Neural crest cell (in vitro differentiated cells): ENCODE measurements at places on chromosomes 12 and 14. TPM values are rescaled to one million over a fixed set of nuclear protein-coding genes. Genes with fewer than 3 reads are reported as not detected.

GRCh38 chr14:91418387-91419043 lies 895 bp upstream of the CCDC88C start:
- H3K4me1 ChIP-seq: peaks cover 37% of the 10 kb centered on the region
- peak; percentile 73 for DNase-seq
- peaks cover 2% of the 10 kb centered on the region for H3K36me3 ChIP-seq
- no peak overlapping the region for H3K27ac ChIP-seq

DNA sequence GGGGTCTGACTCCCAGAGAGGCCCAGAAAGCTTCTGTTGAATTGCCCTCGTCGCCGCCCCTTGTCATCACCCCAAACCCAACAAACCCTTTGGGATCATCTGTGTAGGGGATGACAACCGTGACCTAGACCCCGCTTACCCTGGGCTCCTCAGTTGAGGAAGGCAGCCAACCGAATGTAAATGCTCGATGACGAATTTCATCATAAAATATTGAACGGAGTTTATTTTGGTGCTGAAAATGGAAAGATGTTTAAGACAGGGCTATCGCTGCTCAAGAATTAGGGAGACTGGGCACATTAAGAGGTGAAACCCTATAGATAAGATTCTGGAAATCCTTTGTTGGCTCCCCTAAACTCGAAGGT lies 512 bp downstream of the ACTR10 start:
- H3K27ac ChIP-seq: peak overlapping the region; percentile 96
- no peak for DNase-seq

GRCh38 chr14:97709552-97709951 lies 912.4 kb downstream of the VRK1 start:
- no peak overlapping the region for H3K27ac ChIP-seq
- H3K27me3 ChIP-seq: peaks cover 4% of the 10 kb centered on the region
- H3K4me3 ChIP-seq: no peak overlapping the region

DNA sequence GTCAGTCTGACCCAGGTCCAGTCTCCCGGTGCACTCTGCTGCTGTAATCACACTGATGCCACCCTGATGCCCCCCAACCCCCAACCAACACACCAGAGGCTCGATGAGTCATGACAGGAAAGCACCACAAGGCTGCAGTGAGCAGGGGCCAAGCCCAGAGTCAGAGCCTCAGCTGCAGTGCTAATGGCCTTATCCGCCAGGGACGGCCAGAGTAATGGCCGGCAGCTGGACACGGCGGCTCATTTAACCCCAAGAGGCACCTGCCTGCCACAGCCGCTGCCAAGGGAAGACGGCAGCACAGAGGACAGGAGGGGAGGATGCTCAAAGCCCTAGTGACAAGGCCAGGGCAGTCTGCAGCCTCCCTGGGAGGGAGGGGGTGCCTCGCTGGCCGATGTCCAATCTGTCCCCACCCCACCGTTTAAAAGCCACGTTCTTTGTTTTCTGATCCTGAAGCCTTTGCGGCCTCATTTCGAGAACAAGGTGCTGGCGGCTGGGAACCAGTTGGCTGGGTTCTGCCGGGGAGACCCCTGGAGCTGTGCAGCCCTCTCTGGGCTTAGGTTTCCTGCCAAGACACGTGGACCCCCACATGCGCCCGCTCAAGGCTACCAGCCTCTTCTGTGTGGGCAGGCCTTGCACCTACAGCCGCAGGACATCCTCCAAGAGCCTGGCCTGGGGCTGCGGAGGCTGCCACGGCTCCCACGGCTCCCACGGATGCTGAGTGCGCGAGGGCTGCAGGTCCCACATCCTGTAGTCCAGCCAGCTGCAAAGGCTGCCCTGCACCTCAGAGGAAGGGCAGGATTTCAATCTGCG lies 13.1 kb downstream of the CCDC85C start:
- H3K4me3 ChIP-seq: no peak overlapping the region
- peaks cover 3% of the 10 kb centered on the region for H3K27me3 ChIP-seq
- H3K4me1 ChIP-seq: peaks cover 49% of the 10 kb centered on the region
- H3K36me3 ChIP-seq: no peaks in the 10 kb centered on the region
- no peak overlapping the region for H3K27ac ChIP-seq
- no peak for DNase-seq

GRCh38 chr12:54197010-54197409 lies 8.2 kb upstream of the SMUG1 start:
- peaks cover 100% of the 10 kb centered on the region for H3K27me3 ChIP-seq
- no peak overlapping the region for H3K27ac ChIP-seq

DNA sequence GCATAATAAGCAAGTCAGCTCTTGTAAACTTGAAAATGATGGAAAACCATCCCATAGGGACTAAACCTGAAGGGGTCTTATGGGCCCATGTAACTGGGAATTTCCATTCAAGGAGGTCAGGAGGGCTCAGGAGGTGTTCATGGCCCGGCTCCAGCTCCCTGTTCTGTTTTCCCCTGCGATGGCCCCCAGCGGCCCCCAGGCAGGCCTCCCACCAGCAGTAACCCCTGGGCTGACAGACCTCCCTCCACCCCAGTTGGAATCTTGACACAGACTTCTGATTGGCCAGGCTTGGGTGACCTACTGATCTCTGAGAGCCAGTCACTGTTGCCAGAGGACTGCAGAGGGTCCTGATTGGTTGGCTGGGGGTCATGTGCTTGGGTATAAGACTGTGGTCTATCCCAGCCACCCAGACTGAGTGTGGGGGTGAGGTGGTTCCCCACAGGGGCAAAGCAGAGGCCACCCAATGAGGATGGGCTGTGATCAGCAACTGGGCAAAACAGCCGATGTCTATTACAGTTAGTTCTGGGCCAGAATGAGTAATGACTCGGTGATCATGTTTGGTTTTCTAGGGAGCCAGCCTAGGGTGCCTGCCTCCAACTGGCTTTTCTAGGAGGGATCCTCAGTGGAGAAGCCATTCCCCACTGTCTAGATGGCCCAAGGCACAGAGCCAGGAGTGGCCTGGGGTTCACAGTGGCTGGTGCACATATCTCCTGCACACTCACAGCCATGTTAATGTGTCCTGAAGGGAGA lies 27.0 kb downstream of the RHOF start:
- H3K36me3 ChIP-seq: peaks cover 3% of the 10 kb centered on the region
- no peak overlapping the region for H3K4me3 ChIP-seq
- H3K4me1 ChIP-seq: peaks cover 14% of the 10 kb centered on the region

GRCh38 chr14:94225460-94226378 lies 51.6 kb downstream of the PPP4R4 start:
- no peak for DNase-seq
- no peak overlapping the region for H3K27ac ChIP-seq
- peaks cover 2% of the 10 kb centered on the region for H3K36me3 ChIP-seq
- no peaks in the 10 kb centered on the region for H3K4me1 ChIP-seq
- H3K27me3 ChIP-seq: no peaks in the 10 kb centered on the region
- no peak overlapping the region for H3K4me3 ChIP-seq

DNA sequence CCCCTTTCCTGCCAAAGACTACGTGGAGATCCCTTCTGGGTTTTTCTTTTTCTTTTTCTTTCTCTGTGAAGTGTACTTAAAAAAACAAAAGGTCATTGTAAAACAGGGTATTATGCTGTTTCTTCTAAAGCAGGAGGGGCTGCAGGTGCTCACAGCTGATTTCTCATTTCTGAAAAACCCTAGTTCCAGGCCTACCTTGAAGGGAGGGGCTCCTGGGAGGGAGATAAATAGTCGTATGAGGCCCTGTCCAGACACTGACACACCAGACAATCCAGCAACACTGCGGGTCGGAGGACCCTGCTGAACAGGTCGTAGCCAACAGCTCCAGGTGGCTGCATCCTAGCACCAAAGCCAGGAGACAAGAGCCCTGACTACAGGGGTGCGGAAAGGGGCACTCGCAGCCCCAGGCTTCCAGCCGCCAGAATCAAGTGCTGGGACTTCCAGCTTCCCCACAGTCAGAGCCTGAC lies 41.1 kb downstream of the PSMA6 start:
- no peak for DNase-seq
- H3K27me3 ChIP-seq: no peaks in the 10 kb centered on the region
- H3K4me3 ChIP-seq: no peak overlapping the region
- H3K4me1 ChIP-seq: peaks cover 37% of the 10 kb centered on the region
- no peaks in the 10 kb centered on the region for H3K36me3 ChIP-seq

DNA sequence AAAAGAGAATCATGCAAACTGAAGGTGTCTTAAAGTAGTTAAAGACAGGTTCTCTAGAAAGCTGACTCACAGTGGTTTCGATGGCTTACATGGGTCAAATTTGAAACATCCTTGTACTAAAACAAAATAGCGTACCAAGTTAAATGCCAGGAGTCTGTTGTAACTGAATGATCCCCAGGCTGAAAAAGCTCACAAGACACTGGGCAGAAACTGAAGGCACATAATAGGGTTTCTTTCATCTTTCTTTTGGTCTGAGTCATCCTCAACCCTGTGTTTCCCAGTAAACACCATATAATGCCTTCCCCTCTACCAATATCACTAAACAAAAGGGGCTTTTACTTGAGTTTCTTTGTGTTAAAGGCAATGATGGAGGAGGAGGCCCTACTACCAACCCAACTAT lies 12.8 kb downstream of the ZFYVE1 start:
- H3K27me3 ChIP-seq: no peaks in the 10 kb centered on the region
- H3K36me3 ChIP-seq: peaks cover 11% of the 10 kb centered on the region
- H3K27ac ChIP-seq: peak overlapping the region; percentile 85
- no peak for DNase-seq

DNA sequence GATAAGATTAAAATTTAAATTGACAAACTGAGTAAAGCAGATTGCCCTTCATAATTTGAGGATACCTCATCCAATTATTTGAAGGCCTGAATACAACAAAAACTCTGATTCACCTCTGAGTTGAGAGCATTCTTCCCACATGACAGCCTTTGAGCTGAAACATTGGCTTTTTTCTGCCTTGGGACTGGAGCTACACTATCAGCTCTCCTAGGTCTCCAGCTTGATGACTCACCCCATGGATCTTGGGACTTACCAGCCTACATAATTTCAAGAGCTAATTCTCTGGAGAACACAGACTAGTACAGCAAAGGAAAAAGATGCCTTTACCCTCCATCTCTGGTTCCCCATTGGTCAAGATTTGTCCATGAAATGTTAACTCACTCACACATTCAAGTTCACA lies 555.1 kb downstream of the FOXG1 start:
- H3K4me3 ChIP-seq: no peak overlapping the region
- no peak for DNase-seq
- peaks cover 2% of the 10 kb centered on the region for H3K36me3 ChIP-seq
- no peaks in the 10 kb centered on the region for H3K27me3 ChIP-seq

- H3K27me3 ChIP-seq: peaks cover 95% of the 10 kb centered on the region
- H3K27ac ChIP-seq: no peak overlapping the region
- H3K36me3 ChIP-seq: peaks cover 3% of the 10 kb centered on the region
- H3K4me1 ChIP-seq: peaks cover 5% of the 10 kb centered on the region
- peak overlapping the region; percentile 33 for H3K4me3 ChIP-seq
These were observed 18.7 kb downstream of the FOXG1 start for GRCh38 chr14:28785096-28785952.

DNA sequence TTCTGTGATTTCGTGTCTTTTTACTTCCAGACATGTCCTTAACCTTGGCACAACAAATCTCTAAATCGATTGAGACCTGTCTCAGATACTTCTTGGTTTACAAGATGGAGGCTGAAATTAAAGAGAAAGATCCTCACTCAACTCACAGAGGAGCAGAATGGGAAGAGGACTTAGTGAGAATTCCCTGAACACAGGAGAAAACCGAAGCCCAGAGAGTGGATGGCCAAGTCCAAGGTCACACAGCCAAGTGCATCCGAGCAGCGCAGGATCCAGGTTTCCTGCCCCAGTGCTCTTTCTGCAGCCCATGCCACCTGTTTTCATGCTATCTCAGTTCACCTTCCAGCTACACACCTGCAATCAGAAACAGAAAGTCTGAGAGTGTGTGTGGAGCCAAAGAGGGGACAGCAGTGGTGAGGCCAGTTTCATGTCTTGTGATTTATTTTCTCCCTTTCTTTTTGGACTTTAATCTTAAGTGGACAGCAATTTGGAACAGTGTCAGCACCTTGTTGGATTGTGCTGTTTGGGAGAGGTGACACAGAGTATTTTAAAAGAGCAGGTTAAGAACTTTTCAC lies 22.9 kb upstream of the TCL1B start:
- DNase-seq: no peak
- H3K27ac ChIP-seq: no peak overlapping the region
- H3K4me3 ChIP-seq: no peak overlapping the region
- H3K27me3 ChIP-seq: peaks cover 2% of the 10 kb centered on the region
- peaks cover 35% of the 10 kb centered on the region for H3K4me1 ChIP-seq

DNA sequence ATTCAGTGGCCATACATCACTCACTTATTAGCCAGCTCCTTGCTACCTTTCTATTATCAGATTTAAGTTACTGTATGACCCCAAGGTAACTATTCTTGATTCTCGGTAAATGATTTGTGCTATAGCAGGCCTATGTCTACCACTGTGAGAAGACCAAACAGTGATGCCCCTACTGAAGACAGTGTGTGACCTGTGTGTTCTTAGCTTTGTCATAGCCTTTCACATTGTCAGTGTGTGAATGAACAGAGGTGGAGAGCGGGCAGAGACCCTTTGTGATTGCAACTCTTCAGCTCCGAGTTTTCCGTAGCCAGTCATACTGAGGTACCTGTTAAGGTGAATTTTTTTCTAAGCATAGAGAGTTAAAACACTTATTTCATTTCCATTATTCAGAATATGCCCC lies 294.0 kb downstream of the LRFN5 start:
- H3K4me1 ChIP-seq: no peaks in the 10 kb centered on the region
- no peak overlapping the region for H3K27ac ChIP-seq
- H3K27me3 ChIP-seq: no peaks in the 10 kb centered on the region
- no peaks in the 10 kb centered on the region for H3K36me3 ChIP-seq

DNA sequence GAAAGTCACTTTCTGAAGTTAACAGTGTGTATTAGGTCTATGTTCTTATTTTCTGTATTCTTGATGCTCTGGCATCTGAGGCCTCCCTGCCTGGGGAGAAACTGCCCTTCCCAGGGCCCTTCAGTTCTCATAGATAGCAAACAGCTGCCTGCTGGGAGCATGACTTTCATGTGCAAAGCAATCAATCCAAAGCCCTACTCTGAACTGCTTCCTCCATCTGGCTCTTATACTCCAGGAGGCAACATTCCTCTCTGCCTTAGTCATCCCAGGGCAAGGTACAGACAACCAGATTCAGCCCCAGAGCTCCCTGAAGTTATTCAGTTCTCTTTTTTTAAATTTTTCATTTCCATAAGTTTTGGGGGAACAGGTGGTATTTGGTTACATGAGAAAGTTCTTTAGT lies 41.7 kb upstream of the RIN3 start:
- peaks cover 14% of the 10 kb centered on the region for H3K27me3 ChIP-seq
- H3K4me3 ChIP-seq: no peak overlapping the region
- DNase-seq: no peak
- no peaks in the 10 kb centered on the region for H3K4me1 ChIP-seq
- no peak overlapping the region for H3K27ac ChIP-seq

- no peaks in the 10 kb centered on the region for H3K36me3 ChIP-seq
- peaks cover 40% of the 10 kb centered on the region for H3K4me1 ChIP-seq
- H3K4me3 ChIP-seq: no peak overlapping the region
- DNase-seq: no peak
- H3K27me3 ChIP-seq: no peaks in the 10 kb centered on the region
These were observed 139.8 kb downstream of the TSPAN9 start for GRCh38 chr12:3216726-3217682.

- H3K4me3 ChIP-seq: peak within 1 kb of the TSS; percentile 95
- no peaks in the 10 kb centered on the region for H3K36me3 ChIP-seq
- peak; percentile 77 for DNase-seq
- peaks cover 31% of the 10 kb centered on the region for H3K4me1 ChIP-seq
- H3K27ac ChIP-seq: peak within 1 kb of the TSS; percentile 98
These were observed at the start of the genes GATC and TRIAP1 for GRCh38 chr12:120445911-120446843. GATC (plus strand) TSS chr12:120446444; CDS start chr12:120446481, 37 bp downstream. TRIAP1 (minus strand) TSS chr12:120446384; CDS start chr12:120446372, 12 bp downstream.

- H3K4me1 ChIP-seq: peaks cover 5% of the 10 kb centered on the region
- no peaks in the 10 kb centered on the region for H3K27me3 ChIP-seq
- no peak overlapping the region for H3K27ac ChIP-seq
These were observed 11.7 kb downstream of the RACGAP1 start for GRCh38 chr12:50013361-50014147.

KCNA1 gene
- total RNA-seq: 0.05 and 0.37 TPM in 2 replicates

EIF2B1 gene
- 57.8 and 63.8 TPM in 2 replicates for total RNA-seq

FITM1 gene
- 0.42 and 0.66 TPM in 2 replicates for total RNA-seq

GPX2 gene
- not detected in 2 replicates for total RNA-seq

PLEKHG7 gene
- total RNA-seq: not detected in 2 replicates

KRT71 gene
- total RNA-seq: not detected in 2 replicates

SLC4A8 gene
- 30.9 and 33.8 TPM in 2 replicates for total RNA-seq

RPAP3 gene
- total RNA-seq: 45.2 and 49.4 TPM in 2 replicates

PTCSC3 gene
- total RNA-seq: not detected in 2 replicates

TRHDE gene
- total RNA-seq: 0.51 and 0.66 TPM in 2 replicates
